ENCODE measurements at places on chromosomes 1 and 21.

DNA sequence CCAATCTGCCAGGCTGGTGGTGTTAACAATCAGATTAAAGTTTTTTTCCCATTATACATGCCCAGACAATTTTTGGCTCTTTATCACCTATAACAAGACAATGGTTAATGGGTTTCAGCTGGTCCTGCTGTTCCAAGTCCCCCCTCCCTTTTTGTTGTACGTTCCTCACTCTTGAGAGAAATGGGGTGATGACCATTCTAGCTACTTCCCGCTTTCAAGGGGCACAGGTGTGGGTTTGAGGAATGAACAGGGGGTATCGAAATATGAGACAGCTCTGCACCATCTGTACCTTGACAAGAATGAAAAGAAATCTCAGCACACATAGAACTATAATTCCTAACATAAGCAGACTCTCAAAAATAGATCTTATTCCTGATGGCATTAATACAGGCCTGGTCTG is 326.8 kb downstream of the PTPRU start:
- no peak for DNase-seq

DNA sequence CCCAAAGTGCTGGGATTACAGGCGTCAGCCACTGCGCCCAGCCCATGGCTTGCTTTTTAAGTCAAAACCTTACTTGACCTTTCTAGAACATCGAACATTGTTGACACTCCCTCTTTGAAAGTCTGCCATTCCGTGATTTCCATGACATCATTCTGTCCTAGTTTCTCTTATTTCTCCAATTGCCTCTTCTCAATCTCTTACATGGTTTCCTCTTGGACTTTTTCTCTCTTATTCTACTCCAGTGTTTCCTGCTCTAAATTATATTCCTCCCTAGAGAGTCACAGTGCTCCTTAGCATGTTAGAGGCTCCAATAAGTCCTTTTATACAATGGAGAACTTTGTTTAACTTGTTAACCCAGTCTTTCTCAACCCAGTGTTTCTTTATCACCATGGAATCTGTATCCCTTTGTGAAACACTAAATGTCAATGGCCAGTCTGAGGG is 25.5 kb downstream of the JAM2 start:
- DNase-seq: no peak

DNA sequence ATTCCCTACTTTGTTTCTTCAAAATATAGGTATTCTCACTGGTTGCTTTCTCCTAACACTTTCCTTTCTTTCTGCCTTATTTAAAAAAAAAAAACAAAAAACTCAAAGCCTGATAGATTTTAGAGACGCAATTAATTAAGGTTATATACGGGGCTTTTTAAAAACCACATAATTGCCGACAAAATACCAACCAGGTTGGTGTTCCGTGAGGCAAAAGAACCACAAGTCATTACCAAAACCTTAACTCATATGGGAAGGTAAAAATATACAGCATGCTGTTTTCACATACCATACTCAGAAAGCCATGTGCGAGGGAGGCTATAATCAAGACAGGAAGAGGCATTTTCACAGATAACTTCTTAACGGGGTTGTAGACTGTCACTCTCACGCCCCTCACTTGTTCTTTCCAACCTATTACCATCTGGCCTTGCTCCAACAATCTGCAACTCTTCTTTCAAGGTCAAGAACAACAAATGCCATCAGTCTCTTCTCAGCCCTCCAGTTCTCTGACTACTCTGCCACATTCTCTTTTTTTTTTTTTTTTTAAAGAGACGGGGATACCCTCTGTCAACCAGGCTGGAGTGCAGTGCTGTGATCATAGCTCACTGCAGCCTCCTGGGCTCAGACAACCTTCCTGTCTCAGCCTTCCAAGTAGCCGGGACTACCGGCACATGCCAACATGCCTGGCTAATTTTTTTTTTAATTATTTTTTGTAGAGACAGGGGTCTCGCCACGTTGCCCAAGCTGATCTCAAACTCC is 102.6 kb downstream of the APP start:
- DNase-seq: no peak

- DNase-seq: no peak
Observed at GRCh38 chr1:88134983-88135921, 548.8 kb upstream of the PKN2 start.

GRCh38 chr21:35063428-35064172 is 14.5 kb upstream of the RUNX1 start:
- no peak for DNase-seq

DNA sequence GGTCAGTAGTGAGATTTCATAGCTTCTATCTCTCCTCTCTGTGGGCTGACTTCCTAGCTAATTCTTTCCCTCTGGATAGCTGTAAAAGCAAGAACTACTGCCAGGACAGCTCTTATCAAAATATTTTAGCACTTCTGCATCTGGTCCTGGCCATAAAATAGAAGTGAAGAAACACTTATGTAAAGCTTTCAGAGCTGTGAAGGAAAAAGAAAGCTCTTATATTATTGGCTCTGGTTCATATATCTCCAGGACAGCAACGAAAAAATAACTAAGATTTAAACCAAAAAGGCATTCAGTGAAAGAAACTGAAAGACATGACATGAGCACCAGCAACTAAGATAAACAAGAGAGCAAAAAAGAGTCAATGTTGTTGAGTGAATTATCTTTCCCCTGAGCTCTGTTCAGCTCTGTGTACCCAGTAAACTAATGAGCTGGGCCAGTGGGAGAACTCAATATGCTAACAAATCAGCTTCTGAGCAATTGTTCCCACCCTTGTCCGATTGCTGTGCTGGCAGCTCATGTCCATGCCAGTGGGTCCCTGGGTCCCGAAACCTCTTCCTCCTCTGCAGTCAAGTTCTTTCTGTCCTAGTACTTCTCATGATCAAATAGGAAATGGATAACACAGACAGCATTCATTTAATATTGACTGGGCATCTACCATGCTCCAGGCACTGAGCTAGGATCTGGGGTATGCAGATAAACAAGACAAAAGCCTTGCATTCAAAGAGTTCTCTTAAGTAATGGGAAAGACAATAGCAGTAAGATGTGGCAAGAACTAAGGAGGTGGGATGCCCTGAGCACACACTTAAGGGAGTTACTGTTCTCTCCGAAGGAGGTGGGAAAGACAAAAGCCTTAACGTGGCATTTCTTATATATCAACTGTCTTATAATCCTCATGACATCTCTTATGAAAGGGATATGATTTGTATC is 45.3 kb upstream of the MAN1A2 start:
- DNase-seq: peak; percentile 28

GRCh38 chr21:17197996-17198395 is 314.8 kb upstream of the CXADR start:
- peak; percentile 57 for DNase-seq

DNA sequence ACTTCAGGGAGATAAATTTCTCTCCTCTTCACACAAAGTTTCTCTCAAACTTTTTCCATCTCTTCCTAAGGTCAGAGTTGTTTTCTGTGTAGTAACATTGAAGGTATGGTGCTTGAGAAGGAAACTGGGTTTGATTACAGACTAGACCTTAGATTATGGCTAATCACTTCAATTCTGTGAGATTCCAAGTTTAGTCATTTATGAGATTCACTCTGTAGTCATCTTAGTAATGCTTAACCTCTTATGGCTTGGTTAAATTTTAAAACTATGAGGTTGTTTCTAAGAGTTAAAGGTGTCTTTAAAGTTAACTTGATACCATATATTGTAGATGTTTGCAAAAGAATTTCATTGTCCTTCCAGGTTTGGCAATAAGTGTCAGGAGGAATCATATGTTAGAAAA is 1092.2 kb downstream of the KCNT2 start:
- no peak for DNase-seq

GRCh38 chr1:1361233-1361981 is 3.1 kb upstream of the MXRA8 start:
- no peak for DNase-seq

- DNase-seq: no peak
Observed at GRCh38 chr1:6392809-6393399, 663 bp downstream of the ACOT7 start.

- DNase-seq: no peak
Observed at GRCh38 chr1:40651138-40651857, 14.2 kb downstream of the RIMS3 start.

All from urinary bladder (tissue), 4 donors.